Stimulated activated CD8-positive, alpha-beta memory T cell treated with anti-CD3 and anti-CD28 coated beads, Interleukin-12 subunit alpha, Interleukin-12 subunit beta, amount 100 ng/mL, for 1 hour (primary cell): ENCODE measurements at places on chromosomes 11 and 22.

GRCh38 chr11:10639350-10639749, 54.2 kb downstream of the IRAG1 start:
- DNase-seq, result no peak

GRCh38 chr22:22599248-22599647, 40.2 kb upstream of the PRAME start:
- DNase-seq, result no peak

DNA sequence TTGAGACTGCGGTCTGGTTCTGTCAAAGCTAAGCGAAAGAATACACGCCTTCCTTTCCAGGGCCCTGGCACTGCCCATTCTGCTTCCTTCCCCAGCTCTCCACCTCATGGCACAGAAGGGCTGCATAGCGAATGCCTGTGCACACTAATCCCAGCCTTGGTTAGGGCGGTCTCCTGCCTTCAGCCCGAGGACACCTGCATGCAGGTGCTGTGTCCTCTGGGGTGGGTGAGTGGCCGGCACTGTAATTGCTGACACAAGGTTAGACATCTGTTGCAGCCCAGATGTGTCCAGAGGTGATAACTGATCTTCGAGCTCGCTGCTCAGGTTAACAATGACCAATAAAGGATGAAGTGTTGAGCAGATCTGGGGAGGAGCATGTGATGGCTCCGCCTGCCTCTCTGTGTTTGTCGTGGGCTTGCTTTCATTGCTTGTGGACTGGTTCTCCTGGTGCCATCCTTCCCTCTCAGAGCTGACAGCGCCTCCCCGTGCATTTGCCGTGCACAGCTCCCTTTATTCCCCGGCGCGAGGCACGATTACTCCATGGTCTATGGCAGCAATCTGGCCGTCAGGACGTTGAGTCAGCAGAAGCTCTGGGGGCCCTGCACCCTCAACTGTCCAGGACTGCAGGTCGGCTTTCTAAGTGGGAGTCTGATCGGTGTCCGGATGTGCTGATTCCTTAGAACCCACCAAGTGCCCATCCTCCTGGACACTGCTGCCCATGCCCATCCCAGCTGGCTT, 1088.2 kb downstream of the BRD1 start:
- DNase-seq, result no peak

DNA sequence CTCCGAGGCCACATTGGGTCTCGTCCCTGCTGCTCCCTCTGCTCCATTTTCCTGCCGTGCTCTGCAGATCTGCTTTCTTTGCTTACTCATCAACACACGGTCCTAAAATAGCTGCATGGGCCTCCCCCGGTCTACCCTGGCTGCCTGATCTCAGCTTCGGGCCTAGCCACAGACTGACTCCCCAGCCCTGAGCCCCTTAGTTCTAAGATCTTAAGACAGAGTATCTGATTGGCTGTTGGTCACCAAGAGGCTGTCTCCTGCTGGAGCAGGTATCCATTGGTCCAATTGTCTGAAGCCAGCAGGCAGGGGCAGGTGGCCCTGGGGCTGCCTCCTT, 53.7 kb upstream of the NECTIN1 start:
- DNase-seq, result no peak

DNA sequence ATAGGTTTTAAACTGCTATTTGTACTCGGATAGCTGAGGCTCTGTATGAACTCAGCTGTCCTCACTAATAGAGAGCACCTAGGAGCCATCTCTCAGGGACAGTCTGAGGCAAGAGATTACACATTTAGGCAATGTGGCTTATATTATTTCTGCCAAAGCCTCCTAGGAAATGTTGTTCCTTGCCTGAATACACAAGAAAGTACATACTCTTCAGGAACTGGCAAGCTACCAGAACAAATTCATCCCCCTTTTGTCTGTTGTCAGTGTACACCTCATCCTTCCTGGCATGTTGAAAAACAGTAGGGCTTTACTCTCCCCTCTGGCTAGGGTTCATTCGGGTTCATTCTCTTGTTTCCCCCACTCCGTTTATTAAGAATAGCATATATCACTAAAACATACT, 615.9 kb upstream of the FAT3 start:
- no peak for DNase-seq

GRCh38 chr11:125201525-125202141, 37.1 kb downstream of the PKNOX2 start:
- no peak for DNase-seq

DNA sequence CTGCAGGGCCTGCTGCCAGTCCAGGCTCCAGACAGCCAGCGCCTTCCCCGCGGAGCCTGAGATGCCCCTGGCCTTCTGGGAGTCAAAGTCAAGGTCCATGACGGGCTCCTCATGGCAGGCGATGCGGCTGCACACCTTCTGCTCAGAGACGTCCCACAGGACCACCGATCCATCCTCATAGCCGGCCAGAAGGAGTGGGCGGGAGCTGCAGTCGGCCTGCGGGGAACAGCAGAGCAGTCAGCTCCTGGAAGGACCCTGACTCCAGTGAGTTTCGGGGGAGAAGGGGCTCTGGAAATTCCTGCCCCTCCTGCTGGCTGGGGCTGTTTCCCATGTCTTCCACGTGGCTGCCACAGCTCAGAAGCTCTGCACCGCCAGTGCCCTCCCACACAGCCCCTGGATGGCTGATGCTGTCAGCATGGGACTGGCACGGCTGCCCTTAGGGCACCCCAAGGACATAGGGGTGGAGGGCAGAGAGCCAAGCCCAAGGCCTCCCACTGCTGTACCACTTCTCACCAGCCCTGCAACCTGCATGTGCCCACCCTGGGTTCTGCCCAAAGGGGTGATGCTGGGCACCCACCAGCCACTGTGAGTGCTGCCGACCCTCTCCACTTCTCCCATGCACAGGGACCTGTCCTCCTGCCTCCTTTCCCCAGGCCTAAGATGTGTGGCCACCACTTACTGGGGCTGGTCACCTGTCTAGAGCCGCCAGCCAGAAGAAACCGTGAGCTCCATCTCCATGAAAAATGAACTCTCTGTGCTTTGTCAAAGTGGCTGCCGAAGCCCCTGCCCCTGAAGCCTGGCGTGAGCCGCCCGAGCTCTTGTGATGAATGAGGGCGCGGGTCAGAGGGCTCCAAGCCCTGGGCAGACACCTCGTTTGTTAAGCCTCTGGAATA, 41.7 kb downstream of the TBX1 start:
- no peak for DNase-seq

- DNase-seq, result no peak
Observed at GRCh38 chr11:93577286-93577685, 34.1 kb upstream of the SMCO4 start.

GRCh38 chr11:9386901-9387300, 2.4 kb downstream of the IPO7 start:
- no peak for DNase-seq

GRCh38 chr11:91188484-91188883, 965.6 kb upstream of the CHORDC1 start:
- no peak for DNase-seq

GRCh38 chr11:62143727-62144126, 19.9 kb downstream of the INCENP start:
- DNase-seq, result no peak

- DNase-seq, result no peak
Observed at GRCh38 chr11:85710917-85711316, 24.9 kb upstream of the CCDC89 start.

- DNase-seq, result no peak
Observed at GRCh38 chr11:122023614-122024250, 92.3 kb downstream of the BLID start.

DNA sequence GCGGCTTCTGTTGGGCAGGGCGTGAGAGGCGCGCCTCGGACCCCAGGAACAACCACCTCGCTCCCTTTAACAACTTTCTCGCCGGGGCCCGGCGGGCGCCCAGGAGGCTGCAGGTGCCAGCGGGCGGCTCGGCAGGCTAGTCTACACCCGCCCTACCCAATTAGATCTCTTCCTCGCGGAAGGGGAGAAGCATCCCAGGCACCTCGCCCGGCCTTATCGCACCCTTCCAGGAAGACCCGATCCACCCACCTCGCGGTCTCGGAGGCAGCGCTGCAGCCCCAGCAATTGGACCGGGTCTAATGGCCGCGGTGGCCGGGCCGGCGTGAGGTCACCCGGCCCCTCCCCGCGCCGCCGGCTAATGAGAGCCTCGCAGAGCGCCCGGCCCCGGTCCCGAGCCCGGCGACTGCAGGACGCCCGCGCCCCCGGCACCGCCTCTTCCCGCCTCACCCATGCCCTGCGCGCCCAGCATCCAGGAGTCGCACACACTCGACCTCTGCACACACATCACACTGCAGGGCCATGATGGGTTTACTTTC, at the start of gene PLAAT3:
Gene PLAAT3 (minus strand): TSS at position 298 of the 536 bp plus-strand sequence. CDS start 419 bp downstream, outside the sequence.
- no peak for DNase-seq

GRCh38 chr11:114447444-114447843, 8.2 kb downstream of the REXO2 start:
- no peak for DNase-seq

DNA sequence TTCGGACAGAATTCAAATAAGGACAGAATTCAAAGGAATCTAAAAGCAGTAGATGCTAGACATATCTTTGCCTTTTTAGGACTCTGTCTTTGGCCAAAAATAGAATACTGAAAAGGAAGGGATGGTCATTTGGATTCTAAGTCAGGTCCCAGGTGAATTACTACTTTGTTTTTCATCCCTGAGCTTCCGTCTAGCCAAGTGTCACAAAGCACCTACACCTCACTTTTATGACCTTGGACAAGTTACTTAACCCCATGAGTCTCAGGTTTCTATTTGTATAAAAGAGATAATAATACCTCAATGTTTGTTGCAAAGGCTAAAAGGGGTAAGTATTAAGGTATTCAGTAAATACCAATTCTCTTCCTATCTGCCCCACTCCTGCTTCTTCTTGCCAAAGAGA, 7.3 kb downstream of the KIF18A start:
- no peak for DNase-seq

- DNase-seq, result no peak
Observed at GRCh38 chr11:69369210-69369825, 75.4 kb downstream of the MYEOV start.

DNA sequence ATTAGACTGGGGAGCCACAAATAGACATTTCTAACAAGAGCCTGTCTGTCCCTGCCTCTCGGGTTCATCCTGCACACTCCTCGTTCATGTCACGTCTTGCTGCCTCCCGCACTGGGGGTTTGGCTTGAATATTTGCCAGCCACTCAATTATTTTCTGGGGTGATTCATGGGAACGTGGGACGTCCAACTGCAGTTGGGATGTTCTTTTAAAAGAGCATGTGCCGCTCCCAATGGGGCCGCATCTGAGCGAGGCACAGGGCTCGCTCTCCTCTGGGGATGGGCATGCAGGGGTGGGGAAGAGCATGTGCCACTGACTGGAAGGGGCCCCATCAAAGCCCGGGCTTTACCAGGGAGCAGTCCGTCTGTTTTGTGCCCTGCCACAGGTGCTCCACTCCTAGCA, 43.4 kb downstream of the PARVG start:
- no peak for DNase-seq

DNA sequence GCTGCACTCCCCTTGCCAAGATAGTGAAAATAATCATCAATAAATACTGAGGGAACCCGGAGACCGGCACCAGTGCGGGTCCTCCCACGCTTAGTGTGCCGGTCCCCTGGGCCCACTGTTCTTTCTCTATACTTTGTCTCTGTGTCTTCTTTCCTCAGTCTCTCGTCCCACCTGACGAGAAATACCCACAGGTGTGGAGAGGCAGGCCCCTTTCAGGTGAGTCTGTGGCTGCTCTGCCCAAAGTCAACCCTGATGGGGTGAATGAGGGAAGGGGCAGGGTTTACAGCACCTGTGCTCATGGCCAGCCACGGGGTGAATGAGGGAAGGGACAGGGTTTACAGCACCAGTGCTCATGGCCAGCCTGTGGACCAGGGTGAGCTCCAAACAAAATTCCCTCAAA, 4.7 kb downstream of the BET1L start:
- no peak for DNase-seq

GRCh38 chr22:43007519-43008102, 7.3 kb downstream of the PACSIN2 start:
- no peak for DNase-seq

- DNase-seq, result no peak
Observed at GRCh38 chr11:118629761-118630661, 22.6 kb downstream of the PHLDB1 start.

GRCh38 chr11:26767060-26767459, 45.2 kb upstream of the SLC5A12 start:
- no peak for DNase-seq

DNA sequence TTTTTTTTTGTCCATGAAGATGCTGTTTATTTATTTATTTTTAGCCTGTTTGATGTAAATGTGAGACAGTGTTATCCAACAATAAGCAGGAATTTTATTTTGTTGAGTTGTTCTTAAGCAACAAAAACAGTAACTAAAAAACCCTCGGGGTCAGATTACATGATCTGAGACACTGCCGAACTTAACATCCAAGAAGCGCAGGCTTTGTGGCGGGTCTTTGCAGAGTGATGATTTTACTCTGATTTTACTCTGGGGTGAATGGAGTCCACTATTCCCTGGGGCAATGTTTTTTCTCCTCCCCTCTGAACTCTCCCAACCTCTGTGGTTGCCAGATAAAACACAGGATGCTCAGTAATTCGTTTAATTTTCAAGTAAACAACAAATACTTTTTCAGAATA, 450.1 kb upstream of the B3GAT1 start:
- DNase-seq, result no peak

GRCh38 chr11:489610-490185, 17.3 kb downstream of the RNH1 start:
- DNase-seq, result no peak

DNA sequence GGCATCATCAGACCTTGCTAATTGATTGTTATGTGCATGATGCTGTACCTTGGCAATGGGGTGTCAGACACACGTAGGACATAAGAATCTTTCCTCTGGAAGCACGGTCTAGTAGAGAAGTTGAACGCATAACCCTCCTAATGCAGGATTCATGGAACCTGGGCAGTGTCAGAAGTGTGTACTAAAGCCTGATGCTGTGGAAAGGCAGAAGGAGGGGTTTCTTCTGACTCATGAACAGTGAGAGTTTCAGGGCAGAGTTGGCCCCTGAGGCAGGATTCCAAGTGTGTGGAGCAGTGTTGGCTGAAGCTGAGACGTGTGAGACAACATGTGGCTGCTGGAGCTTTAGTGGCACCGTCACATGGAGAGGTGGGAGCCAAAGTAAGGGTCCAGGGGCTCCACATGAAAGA, 3.5 kb downstream of the PANX1 start:
- no peak for DNase-seq

GRCh38 chr11:86816251-86816726, 15.9 kb downstream of the PRSS23 start:
- DNase-seq, result no peak
